Activated CD4-positive, alpha-beta T cell treated with anti-CD3 and anti-CD28 coated beads, Interleukin-2, amount 50 U/mL, for 1 hour (primary cell): ENCODE measurements at places on chromosomes 13 and 19.

DNA sequence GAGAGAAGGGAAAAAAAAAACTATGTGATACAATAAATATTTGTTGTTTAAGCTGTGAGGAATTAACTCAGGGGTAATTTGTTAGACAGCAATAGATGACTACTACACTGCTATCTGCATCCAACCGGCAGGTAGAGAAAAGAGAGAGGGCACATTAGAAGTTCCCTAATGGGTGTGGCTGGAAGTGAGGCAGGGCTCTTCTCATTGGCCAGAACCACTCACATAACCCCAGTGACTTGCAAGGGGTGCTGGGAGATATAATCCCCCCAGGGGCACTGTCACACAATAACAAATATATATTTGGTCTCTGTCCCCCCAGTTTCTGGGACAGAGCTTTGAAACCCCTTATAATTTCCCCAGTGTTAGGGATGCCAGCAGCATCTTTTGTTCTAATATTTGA, 24.3 kb downstream of the FGF21 start:
- DNase-seq, result no peak

DNA sequence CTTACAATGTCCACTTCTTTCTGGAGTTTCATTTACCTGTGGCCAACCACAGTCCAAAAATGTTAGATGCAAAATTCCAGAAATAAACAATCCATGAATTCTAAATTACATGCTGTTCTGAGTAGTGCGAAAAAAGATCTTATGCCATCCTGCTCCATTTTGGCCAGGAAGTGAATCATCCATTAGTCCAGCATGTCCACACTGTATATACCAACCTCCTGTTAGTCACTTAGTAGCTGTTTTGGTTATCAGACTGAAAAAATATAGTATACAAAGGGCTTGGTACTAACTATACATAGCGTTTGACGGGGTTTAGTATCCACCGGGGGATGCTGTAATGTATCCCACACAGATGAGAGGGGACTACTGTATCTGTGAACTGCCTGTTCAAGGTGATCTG, 618.0 kb upstream of the ARGLU1 start:
- no peak for DNase-seq

DNA sequence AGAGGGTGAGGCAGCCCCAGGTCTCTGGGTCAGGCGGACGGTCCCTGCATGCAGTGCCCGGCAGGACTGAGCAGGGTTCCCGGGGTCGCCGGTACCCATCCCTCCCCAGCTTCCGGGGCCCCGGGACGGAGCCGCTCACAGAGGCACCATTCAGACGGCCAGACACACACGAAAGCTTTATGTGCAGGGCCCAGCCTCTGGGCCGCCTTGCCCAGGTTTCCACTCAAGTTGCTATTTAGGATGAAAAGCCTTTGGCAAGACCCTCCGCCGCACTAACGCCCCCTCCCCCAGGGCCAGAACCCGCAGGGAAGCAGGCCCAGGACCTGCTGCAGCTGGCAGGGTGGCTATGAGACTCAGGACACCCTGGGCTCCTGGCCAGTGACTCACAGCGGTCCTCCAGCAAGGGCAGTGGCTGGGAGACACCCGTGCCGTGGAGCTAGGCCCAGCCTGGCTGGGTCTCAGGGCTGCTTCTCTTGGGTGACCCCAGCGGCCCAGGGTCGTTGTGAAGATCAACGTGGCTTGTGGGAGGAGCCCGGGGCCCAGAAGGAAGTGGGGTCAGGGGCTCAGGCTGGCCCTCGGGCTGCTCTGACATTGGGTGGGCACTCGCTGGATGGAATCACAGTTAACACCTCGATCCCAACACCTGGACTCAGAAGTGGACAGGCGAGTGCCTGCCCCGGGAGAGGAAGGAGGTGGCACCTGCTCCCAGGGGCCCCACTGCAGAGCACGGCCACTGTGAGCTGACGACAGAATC, 4.8 kb downstream of the C19orf25 start:
- DNase-seq, result no peak

DNA sequence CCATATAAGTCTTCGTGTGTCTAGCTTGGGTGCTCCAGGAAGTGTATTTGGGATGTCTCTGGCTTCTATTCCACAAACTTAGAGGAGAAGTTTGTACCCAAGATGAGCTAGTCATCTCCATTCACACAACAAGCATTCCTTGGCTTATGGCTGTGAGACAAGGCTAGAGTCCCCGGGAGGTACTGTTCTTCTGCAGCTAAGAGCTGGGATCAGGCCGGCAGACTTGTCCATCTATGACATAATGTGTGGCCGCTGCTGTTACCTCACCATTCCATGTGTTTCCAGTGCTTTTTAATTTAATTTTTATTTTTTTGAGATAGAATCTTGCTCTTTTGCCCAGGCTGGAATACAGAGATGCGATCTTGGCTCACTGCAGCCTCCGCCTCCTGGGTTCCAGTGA, 20.7 kb downstream of the GATAD2A start:
- DNase-seq, result no peak

- DNase-seq, result no peak
Measured at GRCh38 chr13:95050800-95051615, 250.2 kb downstream of the ABCC4 start.

GRCh38 chr19:11125994-11126685, 29.4 kb downstream of the SPC24 start:
- DNase-seq, result peak; percentile 81

GRCh38 chr19:7817801-7818200, 12.2 kb upstream of the EVI5L start:
- DNase-seq, result no peak

DNA sequence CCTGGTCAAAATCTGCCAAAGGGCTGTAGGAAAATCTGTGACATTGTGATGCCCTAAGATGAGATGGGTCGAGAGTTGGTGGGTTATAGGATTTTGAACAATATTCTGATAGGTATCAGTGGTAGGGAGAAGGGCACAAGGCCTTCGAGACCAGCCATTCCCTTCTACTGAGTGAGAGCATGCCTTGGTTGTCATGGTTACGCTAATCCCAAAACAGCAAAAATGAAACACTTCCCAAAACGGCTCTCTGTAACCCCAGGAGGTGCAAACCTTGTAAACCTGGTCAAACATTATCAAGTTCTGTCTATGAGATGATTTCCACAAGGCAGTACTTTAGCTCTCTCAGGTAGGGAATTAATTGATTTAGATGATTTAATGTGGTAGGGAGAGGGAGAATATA, 158.7 kb upstream of the RNF113B start:
- DNase-seq, result no peak

GRCh38 chr19:45503909-45504308, 3.4 kb upstream of the VASP start:
- DNase-seq, result no peak

DNA sequence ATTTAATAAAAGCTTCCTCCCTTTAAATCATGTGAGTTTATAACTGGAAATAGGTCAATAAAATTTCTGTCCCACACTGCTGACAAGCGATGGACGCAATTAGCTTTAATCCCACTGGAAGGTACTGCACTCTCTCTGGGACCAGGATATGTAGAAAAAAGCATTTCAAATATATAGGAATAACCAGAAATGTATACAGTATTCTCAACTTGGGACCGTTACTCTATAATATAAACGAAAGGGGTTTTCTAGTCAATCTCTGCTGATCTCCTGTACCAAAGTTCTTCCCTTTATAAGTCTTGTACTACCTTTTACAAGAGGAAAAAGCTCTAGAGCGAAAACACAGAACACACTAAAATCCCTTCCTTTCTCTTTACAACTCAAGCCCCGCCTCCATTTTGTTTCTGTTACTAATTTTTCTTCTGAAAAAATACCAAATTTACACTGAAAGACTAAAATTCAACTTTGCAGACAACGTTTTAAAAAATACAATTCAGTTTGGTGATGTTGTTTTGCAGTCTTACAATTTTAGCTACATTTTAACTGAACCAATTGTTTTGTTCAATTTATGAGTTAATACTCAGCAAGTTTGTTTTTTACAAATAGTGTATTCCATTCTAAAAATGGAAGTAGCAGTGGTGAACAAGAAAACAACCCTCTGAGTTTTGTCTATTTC, 1.7 kb upstream of the USPL1 start:
- DNase-seq, result no peak

- no peak for DNase-seq
Measured at GRCh38 chr13:102401265-102401664, 583 bp downstream of the FGF14 start.

DNA sequence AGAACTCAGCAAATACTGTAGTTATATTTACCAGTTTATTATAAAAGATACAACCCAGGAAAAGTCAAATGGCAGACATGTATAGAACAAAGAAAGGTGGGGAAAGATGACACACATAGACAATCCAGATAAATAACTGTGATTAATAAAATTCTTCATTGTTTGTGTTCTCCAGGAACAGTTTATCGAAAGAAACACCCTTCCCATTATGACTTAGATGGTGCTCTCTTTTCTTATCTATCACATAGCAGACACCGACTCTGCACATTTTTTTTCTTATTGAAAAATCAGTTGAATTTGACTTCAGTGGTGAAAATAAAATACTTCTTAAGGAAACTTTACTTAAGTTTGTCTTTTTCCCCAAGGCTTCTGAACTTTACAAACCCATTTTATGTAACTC, 6.2 kb downstream of the ZNF708 start:
- DNase-seq, result no peak

DNA sequence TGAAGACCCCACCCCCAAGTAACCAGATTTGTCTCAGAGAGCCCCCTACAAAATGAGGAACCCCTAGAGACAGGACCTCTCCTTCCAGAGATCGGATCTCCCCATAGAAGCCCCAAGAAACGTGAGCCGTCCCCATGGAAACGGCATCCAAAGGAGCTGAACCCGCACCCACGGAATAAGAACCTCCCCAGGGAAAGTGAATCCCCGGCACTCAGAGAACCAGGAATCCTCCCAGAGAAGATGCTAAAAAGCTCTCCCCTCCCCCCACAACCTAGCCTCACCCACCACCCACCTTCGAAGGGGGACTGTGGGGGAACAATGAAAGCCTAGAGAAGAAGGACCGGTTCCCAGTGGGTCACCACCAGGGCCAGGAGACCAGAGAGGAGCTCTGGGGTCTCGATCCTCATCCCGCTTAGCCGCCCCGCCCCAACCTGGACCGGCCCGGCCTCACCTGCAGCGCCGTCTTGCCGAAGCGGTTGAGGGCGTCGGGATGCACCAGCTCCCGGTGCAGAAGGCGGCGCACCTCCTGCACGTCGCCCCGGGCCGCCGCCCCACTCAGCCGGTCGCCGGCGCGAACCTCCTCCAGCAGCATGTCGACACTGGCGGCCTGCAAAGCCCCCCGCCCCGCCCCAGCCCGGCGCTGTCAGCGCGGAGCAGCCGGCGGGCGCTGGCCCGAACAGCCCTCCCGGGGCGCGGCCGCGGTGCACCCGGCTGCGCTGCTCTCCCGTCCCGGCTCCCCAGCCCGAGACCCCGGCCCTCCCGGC, 535 bp downstream of the CDKN2D start:
- DNase-seq, result peak; percentile 58

- no peak for DNase-seq
Measured at GRCh38 chr13:30049692-30050091, 199.3 kb upstream of the UBL3 start.

- DNase-seq, result peak; percentile 18
Measured at GRCh38 chr19:39083983-39084731, at the start of gene ACP7. Gene ACP7, plus strand, starts transcription at chr19:39084368. Its CDS starts 902 bp downstream, at chr19:39085270.

GRCh38 chr19:4059453-4059871, 7.2 kb downstream of the ZBTB7A start:
- no peak for DNase-seq

DNA sequence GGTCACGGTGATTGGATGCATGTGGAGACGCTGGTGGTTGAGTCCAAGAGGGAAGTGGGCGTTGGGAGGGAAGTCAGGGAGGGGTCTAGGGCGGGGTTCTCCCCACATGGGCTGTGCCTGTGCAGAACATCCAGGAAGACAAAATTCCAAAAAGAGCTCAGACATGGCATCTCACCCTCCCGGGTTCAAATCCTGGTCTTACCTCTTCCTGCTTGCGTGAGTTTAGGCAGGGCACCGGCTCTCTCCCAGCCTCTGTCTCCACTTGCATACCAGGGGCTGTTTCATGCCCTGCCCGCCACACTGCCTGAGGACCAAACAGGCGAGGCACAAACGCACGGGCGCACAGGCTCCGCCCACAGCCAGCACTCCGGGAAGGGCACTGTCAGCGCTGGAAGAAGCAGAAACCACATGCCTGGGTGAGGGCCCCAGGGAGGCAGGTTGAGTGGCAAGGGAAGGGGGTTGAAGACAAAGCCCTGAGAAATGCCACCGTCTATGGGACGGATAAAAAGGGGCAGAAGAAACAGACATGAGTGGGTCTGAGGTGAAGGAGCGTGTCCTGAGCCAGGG, 123.6 kb upstream of the SOX1 start:
- DNase-seq, result no peak

DNA sequence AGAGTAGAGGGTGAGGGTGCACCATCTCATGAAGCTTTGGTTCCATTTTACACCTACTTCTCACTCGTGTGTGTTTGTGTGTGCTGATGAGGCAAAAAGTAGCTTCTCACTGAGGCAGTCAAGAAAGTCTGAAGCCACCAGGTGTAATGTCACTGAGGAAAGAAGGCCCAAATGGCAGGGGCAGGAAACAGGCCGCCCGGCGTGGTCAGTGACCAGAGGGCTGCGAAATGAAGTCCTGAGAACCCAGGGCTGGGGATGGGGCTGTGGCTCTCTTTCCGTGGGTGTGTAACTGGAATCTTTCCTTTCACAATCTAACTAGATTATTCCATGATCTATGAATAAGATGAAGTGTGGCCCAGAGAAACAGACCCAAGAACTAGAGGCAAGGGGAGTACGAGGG, 25.5 kb upstream of the TFDP1 start:
- DNase-seq, result no peak

DNA sequence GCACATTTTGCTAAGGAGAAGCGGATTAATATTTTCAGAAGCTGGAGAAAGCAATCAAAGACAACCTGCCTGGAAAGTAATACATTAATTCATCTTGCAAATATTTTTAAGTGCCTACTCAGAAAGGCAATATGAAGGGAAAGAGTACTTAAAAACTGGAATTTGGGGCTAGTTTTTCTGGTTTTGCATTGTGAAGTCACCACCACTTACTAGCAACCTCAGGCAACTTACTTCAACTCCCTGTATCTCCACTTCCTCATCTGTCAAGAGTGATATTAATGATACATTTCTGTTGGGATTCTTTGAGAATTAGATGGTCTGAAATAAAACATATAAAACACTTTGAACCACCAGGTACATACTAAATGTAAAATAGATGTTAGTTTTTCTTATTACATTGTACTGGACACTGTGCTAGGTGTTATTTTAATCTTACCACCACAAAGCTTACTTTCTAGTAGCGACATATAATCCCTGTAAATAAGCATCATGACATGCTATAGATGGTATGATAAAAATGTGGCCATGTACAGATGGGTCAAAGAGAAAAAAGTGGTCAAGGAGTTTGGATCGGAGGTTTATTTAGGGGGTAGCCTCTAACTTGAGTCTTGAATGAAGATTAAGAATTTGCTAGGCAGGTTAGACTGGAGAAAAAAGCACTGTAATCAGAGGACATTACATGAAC, 101.2 kb downstream of the SPRY2 start:
- DNase-seq, result no peak

GRCh38 chr19:13207237-13207845, 57.1 kb downstream of the IER2 start:
- no peak for DNase-seq

GRCh38 chr13:94419304-94419924, 60.1 kb downstream of the DCT start:
- DNase-seq, result no peak

- DNase-seq, result no peak
Measured at GRCh38 chr13:86710896-86711295, 911.7 kb upstream of the SLITRK6 start.

- DNase-seq, result no peak
Measured at GRCh38 chr13:21735701-21736401, 65.0 kb downstream of the FGF9 start.

GRCh38 chr13:113777311-113778260, 18.6 kb downstream of the TMEM255B start:
- no peak for DNase-seq

GRCh38 chr19:44647144-44647543, 3.4 kb downstream of the PVR start:
- no peak for DNase-seq
